ENCODE measurements at places on chromosomes 13 and 19.

GRCh38 chr19:35040826-35041547 is 534 bp upstream of the HPN start:
- no peak for DNase-seq

DNA sequence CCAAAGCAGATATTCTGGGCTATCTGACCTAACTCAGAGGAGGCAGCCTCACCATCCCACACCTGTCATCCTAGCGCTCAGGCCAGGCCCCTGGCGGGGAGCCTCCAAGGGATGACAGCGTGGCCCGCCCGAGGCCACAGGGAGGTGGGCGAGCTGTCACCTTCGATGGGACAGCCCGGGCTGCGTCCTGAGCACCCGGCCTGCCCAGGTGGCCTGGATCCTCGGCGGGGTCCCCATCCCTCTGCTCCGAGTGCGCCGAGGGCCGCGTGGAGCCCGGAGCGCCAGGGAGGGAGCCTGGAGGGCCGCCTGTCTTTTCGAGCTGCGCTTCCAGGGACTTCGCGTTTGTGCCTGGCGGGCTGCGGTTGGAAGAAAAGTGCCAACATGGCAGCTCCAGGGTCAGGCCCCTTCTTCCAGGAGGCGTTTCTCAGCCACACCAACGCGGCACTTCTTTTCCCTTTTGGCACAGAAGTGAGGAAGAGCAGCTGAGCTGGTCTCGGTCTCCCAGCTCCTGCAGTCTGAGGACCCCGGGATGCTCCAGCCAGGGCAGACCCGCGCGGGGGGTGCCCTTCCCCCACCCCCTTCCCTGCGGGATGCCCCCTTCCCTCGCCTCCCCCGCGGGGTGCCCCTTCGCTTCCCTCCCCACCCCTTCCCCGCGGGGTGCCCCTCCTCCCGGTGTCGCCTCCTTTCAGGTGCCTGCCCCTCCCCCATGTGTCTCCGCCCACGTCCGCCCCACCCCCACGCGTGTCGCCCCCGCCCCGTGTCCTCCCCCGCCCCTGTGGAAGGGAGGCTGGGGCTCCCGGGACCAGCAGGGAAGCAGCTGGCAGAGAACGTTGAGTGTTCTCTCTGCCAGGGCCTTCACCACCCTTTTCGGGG is 42.3 kb downstream of the GJA3 start:
- no peak for DNase-seq

- DNase-seq: no peak
These were observed 4.6 kb downstream of the STK11 start for GRCh38 chr19:1210227-1210538.

DNA sequence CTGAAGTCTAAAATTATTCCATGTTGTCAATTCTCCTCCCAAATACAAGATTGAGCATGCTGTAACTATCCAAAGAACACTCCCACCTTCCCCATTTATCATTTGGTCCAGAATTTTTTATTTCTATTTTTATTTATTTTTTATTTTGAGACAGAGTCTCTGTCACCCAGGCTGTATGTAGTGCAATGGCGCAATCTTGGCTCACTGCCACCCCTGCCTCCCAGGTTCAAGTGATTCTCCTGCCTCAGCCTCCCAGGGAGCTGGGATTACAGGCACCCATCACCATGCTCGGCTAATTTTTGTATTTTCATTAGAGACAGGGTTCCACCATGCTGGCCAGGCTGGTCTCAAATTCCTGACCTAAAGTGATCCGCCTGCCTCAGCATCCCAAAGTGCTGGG is 306.8 kb downstream of the KLF12 start:
- DNase-seq: no peak

GRCh38 chr13:73833325-73834070 is 300.7 kb downstream of the KLF12 start:
- DNase-seq: no peak

DNA sequence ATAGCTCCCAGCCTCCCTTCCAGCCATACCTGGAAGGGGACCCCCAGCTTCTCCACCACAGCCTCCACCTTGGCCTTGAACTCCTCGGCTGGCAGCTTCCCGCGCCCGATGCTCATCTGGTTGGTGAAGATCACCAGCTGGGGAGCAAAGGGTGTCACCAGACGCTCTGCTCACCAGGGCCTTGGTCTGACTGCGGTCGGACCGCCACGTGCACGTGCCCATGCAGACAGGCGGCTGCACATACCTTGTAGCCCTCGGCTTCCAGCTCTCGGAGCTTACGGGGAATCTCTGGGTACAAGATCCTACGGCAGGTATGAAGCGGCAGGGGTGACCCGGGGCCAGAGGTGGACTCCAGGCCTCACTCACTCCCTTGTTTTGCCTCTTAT is 3.4 kb downstream of the PNKP start:
- DNase-seq: no peak

GRCh38 chr19:49761625-49762311 is 1.3 kb downstream of the TSKS start:
- peak; percentile 39 for DNase-seq

GRCh38 chr13:75643693-75644092 is 7.6 kb downstream of the LMO7 start:
- no peak for DNase-seq

DNA sequence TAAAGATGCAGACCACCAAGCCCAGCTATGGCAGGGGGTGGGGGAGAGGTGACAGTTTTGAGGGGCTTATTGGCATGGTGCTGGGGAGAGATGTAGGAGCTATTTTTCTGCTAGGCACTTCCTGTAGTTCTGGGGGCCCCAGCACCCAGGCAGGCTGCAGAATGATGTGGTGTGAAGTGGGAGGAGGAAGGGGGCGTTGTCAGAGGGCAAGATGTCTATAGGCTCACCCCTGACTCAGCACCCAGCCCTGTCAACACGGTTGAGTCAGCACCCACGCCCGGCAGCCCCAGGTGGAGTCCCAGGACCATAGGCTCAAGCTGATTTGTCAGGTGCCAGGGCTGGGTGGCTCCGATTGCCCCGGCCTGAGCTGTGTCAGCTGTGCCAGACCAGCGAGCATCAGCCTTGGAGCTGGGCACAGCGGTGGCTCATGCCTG is 5.8 kb downstream of the KLF2 start:
- no peak for DNase-seq

- no peak for DNase-seq
These were observed 170.5 kb downstream of the UQCRFS1 start for GRCh38 chr19:29042450-29042849.

GRCh38 chr13:26964278-26965250 is 204.0 kb upstream of the GPR12 start:
- no peak for DNase-seq

GRCh38 chr19:37551129-37551993 is 43.2 kb downstream of the ZNF571 start:
- no peak for DNase-seq

DNA sequence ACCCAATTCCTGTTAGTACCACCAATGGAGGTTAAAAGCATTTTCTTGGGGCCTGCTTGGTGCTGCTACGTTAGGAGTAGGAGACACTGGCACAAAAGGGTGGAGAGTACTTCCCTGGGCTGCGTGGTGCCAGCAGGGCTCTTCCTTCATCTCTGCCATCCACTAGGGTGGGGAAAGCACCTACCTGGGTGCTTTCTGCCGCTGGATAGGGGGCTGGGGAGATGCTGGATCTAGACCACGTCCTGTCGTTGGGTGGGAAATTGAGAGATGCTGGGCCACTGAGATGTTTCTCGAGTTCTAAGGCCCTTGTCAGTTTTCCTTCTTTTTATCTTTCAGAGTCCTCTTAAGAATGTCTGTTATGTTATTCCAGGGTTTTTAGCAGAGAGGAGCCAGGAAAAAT is 6.7 kb upstream of the FCGBP start:
- no peak for DNase-seq

DNA sequence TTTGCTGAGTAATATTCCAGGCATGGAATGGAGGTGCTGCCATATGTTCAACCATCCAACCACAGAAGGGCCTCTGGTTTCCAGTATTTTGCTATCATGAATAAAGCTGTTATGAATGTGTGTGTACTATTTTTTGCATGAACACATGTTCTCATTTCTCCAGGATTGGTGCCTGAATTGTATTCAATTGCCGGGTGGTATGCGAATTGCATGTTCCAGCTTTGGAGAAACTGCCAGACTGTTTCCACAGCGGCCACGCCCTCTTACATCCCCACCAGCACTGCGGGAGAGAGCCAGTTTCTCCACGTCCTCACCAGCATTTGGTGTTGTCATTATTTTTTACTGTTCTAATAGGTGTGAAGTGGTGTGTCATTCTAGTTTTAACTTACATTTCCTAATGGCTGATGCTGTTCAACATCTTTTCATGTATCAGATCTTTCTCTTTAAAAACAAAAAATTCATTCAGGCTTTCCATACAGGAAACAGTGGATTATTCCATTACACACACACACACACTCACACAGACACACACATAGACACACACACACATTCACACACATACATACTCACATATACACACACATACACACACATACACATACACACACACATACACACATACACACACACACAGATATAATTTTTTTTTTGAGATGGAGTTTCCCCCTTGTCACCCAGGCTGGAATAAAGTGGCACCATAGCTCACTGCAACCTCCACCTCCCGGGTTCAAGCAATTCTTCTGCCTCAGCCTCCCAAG is 154.1 kb downstream of the PTPRS start:
- DNase-seq: no peak

GRCh38 chr13:25677956-25678355 is 306.2 kb downstream of the ATP8A2 start:
- no peak for DNase-seq

DNA sequence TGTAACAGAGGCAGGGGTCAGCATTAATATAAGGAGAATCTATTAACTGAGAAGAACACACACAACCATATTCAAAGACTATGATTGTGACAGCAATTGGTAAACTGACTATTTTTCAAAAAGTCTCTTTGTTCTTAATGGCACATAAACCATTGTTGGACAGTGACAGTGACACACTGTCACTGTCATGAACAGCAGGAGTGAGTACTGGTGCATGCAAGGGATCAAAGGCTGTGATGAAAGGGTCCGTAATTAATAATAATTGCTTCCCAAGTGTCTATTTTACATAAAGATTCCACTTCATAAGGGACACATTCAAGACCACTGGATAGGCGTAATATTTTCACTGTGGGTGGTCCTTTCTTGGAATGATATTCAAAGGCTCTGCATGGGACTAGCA is 50.7 kb downstream of the LHFPL6 start:
- no peak for DNase-seq

DNA sequence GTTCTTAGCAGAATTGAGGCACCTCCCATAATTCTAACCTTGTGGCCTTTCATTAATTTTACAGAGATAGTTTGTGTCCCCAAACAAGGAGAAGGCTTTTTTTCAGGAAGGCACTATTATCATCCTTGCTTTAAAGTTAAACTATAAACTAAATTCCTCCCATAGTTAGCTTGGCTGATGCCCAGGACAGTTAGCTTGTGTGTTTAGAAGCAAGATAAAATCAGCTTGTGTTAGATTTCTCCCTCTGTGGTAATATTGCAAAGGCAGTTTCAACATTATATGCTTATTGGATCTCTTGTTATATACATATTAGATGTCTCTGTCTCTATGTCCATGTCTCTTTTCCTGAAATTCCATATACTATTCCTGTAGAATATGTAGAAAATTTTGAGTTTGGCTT is 342.7 kb downstream of the TBC1D4 start:
- DNase-seq: no peak

DNA sequence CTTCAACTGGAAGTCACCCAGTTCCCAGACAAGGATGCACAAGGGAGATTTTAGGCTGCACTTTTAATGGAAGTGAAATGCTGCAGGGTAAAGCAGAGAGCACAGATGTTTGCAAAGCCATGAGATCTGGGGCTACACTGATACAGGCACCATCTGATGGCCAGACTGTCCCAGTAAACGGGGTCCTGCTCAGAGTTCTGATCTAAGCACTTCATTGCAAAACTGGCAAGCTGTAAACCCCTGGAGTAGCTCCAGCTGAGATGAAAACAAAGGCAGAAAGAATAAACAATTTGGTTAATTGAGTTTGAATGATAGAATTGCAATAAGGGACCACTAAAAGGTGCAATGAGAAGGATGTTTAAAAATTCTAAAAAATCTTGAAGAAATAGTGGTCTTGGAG is 197.1 kb downstream of the OXGR1 start:
- DNase-seq: no peak

DNA sequence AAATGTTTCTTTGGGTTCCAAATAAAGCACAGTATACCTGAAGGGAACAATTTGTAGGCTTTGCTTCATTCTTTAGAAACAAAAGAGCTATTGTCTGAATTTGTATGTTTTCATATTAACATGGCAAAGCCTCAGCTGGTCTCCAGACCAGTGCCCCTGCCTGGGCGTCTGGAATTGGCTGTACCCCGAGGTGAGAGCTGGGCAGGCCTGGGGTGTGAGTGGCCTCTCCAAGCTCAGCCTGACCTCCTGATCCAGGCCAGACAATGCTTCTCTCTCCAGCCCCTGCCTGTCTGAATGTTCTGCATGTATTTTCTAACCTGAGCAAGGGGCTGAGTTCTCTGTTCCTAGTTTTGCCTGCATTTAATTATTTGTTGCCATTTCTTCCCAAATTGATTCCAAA is 66.3 kb upstream of the MCF2L start:
- DNase-seq: no peak

DNA sequence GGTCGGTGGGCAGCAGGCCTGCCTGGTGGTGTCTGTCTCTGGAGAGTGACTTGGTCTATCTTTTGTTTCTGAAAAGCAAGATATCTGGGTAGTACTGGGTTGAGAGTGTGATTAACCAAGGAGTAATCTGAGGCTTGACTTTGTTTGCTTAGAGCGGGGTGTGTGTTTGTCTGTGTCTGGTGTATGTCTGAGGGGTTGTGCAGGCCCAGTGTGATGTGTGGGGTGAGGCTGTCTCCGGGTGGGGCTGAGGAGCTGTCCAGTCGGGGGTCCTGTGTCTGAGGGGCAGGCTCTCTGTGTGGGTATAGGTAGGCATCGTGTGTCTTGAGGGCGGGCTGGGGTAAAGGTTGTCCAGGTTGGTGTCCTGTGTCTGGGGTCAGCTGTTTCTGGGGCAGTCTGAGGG is 11.1 kb upstream of the TIMM50 start:
- DNase-seq: no peak

GRCh38 chr19:18987456-18987855 is 45.9 kb downstream of the SUGP2 start:
- DNase-seq: no peak

DNA sequence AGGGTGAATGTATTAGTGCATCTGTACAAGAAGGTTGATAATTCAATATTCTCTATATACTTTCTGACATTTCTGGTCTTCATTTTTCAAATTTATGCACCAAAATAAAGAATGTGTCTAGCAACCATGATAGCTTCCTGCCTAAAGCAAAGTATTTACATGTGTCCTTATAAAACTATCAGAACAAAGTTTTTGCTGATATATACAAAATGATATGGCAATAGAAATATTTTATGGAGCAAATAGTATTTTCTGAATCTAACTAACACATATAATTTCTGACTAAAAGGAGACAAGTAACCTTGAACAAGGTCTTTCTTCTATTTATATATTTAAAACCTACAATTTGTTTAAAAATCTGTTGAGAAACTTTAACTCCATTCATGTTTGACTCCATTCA is 184.9 kb downstream of the DIAPH3 start:
- DNase-seq: no peak
